Stimulated activated CD4-positive, alpha-beta T cell treated with anti-CD3 and anti-CD28 coated beads, Interleukin-15, amount 100 ng/mL, for 1 hour (primary cell): ENCODE measurements at places on chromosomes 1 and 21.
A peak's percentile ranks its signal among the peaks of the same experiment; 100 is the strongest.

DNA sequence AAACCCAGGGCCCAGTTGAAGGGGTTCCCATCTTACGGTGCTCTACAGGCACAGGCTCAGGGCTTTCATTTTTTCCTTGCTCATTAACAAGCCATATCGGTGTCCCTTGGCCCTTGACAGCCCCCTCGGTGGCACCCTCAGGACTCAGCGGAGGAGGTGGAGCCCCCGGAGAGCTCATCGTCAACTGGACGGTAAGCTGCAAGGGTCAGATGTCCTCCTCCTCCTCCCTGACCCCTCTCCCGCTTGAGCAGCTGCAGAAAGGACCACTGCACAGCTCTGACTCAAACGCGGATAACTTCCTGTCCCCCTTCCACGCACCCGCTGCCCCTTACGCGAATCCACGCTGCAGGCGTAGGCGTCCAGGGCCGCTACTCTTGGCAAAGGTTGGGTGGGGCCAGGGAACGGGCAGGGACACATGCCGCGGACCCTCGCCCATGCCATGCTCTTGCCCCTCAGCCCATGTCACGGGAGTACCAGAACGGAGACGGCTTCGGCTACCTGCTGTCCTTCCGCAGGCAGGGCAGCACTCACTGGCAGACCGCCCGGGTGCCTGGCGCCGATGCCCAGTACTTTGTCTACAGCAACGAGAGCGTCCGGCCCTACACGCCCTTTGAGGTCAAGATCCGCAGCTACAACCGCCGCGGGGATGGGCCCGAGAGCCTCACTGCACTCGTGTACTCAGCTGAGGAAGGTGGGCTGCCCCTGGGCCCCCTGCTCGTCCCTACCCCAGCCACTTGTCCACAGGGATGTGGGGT lies 14.7 kb downstream of the TMEM81 start:
- no peak for DNase-seq

- no peak for DNase-seq
These were observed 75.5 kb upstream of the ANGPTL1 start for GRCh38 chr1:178946416-178946815.

DNA sequence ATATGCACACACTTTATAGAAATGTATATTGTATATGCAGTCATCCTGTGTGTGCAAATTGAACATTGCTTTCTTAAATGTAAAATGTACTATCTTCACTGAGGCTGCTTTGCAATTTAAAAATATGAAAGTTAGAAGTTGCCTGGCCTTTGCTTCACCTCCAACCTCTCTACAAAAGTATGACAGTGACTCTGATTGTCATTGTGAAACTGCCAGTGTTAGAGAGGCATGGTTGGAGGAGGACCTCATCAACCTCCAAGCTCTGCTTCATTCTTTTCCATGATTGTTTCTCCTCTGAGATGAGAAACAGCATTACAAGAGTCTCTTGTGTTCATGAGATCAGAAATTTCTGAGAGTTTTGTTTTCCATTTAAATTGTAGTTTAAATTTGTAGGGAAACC lies 185.5 kb downstream of the ZC3H11B start:
- no peak for DNase-seq

- no peak for DNase-seq
These were observed 9.7 kb downstream of the RD3 start for GRCh38 chr1:211482306-211482705.

DNA sequence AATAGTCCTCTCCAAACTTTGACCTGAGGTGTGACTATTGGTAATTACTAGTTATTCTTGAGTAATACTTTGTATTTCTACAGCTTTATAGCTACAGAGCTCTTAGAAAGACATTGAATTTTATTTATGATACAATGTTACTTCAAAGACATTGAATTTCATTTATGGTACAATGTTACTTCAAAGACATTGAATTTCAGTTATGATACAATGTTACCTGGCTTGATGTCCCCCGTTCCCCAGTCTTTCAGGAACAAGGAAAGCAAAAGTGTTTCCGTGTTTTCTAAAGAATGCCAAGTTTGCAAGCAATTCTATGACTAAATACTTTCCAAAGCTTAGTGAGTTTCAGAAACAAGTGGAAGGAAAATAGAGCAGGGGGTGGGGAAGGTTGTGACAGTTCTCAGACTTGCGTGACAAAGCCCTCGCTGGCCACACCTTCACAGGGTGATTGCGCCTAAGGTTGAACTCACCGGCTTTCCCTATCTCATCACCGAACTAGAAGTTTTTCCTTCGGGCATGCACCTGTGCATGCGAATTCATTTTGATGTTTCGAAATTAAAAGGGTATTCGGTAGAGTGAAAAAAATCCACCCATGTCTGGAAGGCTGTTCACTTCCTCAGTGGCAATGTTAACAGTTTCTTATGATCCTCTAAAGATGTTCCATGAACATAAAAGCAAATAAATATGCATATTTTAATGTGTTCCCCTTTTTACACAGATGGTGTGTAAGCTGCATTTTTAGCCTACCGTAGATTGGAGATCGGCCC lies 909 bp upstream of the PAXBP1 start:
- DNase-seq, result peak; percentile 45

- no peak for DNase-seq
These were observed 32.7 kb downstream of the OR13G1 start for GRCh38 chr1:247646867-247647266.

- DNase-seq, result no peak
These were observed 73.6 kb upstream of the LYST start for GRCh38 chr1:235940285-235940684.

DNA sequence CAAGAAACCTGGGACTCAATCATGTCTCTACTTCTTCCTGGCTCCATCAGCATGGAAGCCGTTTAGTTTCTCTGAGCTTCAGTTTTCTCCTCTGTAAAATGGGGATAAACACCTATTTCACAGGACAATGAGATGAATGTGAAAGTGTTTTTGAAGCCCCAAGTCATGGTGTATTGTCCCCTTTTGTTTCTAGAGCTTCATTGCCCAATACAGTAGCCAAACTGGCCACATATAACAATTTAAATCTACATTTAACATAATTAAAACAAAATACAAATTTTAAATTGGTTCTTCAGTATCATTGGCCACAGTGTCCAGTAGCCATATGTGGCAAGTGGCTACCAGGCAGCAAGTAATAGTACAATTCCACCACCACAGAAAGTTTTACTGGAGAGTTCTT lies 2.3 kb upstream of the EFCAB14 start:
- no peak for DNase-seq

DNA sequence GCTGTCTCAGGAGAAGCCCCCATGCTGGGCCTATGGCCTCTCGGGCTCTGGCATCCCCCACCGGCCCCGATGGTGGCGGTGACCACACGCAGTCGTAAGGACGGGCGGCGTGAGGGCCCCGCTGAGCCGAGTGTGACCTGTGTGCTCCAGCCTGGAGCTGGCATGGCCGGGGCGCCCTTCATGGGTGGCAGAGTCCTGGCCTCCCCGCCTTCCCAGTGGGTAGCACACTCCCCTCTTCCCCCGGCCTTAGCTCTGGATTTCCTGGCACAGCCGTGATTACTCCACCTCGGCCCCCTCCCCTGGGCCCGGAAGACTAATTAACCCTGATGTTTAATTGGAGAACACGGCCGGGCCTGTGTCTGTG lies 44.6 kb downstream of the SLX9 start:
- DNase-seq, result no peak

GRCh38 chr21:45102391-45102932 lies 28.1 kb downstream of the ADARB1 start:
- no peak for DNase-seq

- DNase-seq, result no peak
These were observed 216.0 kb downstream of the DYRK1A start for GRCh38 chr21:37582590-37582989.

DNA sequence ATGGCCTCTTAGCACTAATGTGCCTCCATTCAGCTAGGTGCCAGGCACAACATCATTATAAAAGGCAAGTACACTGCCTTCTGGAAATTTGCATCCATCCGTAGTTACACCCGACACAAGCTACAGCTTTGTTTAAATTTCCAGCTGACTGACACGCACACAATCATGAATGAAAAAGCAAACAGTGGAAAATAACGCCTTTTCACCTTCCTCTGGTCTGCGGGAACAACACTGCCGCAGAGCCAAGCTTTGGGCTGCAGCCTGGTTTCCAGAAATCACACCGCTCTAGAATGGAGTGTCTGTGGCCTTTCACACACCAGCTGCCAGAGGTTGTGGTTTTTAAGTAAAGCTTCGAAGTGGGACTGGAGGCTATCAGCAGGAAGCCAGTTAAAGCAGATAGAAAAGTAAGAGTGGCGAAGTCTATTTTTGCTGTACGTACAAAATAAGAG lies 142.8 kb upstream of the COA6 start:
- DNase-seq, result no peak

DNA sequence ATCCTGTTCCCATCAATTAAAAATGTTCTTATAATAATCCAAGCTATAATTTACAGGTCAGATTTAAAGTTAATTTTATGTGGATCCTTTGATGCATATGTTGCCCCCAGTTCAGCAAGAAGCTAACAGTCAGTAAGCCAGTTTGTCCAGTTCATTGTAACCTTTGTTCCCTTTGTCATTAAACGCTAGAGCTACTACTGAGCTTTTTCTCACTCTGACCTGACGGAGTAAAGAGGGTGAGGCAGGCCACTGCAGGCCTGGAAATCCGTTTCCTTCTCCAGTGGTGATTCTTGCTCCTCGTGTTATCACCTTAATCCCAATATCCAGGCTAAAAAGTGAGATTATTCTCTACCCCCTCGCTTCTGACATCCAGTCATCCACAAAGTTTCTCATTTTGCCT lies 10.2 kb downstream of the YBX1 start:
- DNase-seq, result no peak

GRCh38 chr1:85453640-85454194 lies 11.2 kb downstream of the DDAH1 start:
- no peak for DNase-seq

- DNase-seq, result no peak
These were observed 23.5 kb downstream of the UBE2T start for GRCh38 chr1:202317941-202318925.

GRCh38 chr1:33465316-33465715 lies 7.1 kb upstream of the ZSCAN20 start:
- DNase-seq, result no peak

- DNase-seq, result no peak
These were observed 25.5 kb upstream of the GTF2B start for GRCh38 chr1:88916883-88917282.

GRCh38 chr1:94843430-94843829 lies 23.3 kb downstream of the SLC44A3 start:
- no peak for DNase-seq

- no peak for DNase-seq
These were observed 1.6 kb downstream of the TMEM200B start for GRCh38 chr1:29121936-29122681.

- no peak for DNase-seq
These were observed 19.6 kb upstream of the KCNQ4 start for GRCh38 chr1:40763742-40764532.

- no peak for DNase-seq
These were observed 9.5 kb downstream of the RNU1-2 start for GRCh38 chr1:16905110-16905867.

DNA sequence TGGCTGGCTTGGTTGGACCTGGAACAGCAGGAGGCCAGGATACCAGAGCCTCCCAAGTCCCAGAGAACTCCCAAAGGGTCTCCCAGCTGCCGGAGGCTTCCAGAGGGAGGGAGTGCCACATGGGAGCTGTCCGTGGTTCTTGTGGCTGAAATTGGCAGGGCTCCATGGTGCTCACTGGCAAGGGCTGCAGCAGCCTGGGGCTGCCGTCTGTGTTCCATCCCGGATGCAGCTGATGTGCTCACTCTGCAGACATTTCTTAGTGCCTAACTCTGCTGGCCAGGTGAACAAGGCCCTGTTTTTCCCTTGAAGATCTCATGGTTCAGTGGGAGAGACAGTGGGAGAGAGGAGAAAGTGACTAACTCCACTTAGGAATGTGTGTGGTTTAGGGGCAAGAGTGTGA lies 261.1 kb downstream of the CAMTA1 start:
- DNase-seq, result no peak

- no peak for DNase-seq
These were observed 553.6 kb downstream of the NUF2 start for GRCh38 chr1:163875200-163875926.

GRCh38 chr21:35075546-35075945 lies 26.4 kb upstream of the RUNX1 start:
- no peak for DNase-seq

DNA sequence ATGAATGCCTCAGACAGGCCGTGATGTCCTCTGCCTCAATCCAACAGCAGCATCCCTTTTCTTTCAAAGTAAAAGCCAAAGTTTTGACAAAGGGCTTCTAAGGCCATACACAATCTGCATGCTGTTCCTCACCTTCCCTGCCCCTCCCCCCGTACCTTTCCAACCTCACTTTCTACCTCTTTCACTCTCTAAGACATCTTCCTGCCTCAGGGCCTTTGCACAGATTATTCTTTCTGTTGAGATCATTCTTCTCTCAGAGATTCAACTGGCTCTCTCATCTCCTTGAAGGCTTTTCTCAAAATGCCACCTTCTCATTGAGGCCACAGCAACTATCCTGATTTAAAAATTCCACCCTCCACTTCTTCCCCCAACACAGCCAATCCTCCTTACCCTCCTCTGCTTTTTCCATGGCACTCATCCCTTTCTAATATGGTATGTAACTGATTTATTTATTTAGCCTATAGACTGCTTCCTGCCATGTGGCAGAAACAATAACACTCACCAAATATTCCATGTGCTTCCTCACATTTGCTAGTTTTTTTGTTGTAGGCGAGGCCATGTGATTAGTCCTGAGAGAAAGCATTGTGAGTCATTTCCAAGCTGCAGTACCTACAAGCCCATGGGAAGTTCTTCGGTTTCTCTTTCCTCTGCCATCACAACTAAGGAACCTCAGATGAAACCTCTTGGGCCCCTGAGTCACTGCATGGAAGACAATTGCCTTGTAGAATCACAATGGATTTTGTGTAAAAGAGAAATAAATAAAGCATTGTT lies 58.7 kb upstream of the GADD45A start:
- DNase-seq, result no peak

- no peak for DNase-seq
These were observed 101.8 kb downstream of the NFIA start for GRCh38 chr1:61184040-61184713.

- no peak for DNase-seq
These were observed 66.8 kb upstream of the ANGPTL1 start for GRCh38 chr1:178937695-178938094.

GRCh38 chr1:38005195-38006007 lies at the start of gene FHL3:
Gene FHL3, minus strand, starts transcription at chr1:38005514. Its CDS starts 6,102 bp downstream, at chr1:37999412.
- no peak for DNase-seq

DNA sequence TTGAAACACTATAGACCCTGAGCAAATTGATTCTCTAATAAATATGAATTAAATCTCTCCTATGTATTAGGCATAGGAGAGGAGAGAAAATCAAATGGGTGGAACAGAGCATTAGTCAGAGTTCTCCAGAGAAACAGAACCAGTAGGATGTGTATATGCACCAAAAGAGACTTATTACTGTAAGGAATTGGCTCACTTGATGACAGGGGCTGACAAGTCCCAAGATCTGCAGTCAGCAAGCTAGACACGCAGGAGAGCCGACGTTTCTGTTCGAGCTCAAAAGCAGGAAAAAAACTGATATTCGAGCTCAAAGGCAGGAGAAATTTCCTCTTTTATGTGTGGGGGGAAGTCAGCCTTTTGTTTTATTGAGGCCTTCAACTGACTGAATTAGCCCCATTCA lies 259.2 kb upstream of the KAZN start:
- DNase-seq, result no peak

GRCh38 chr1:113654883-113655282 lies 104.4 kb downstream of the PHTF1 start:
- DNase-seq, result no peak
